ENCODE measurements at places on chromosomes 2 and 18.

DNA sequence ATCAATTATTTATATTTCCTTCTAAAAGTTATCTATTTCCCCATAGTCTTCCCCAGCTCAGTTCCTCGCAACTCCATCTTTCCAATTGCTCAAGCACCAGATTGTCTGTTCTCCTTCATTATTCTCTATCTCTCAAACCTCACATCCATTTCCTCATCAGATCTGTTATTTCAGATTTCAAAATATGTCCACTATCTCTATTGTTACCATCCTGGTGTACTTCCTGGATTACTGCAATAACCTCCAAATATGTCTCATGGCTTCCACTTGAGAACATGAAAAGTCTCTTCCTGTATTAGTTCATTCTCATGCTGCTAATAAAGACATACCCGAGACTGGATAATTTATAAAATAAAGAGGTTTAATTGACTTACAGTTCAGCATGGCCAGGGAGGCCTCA, 641.7 kb upstream of the ZEB2 start:
- no peak for DNase-seq

DNA sequence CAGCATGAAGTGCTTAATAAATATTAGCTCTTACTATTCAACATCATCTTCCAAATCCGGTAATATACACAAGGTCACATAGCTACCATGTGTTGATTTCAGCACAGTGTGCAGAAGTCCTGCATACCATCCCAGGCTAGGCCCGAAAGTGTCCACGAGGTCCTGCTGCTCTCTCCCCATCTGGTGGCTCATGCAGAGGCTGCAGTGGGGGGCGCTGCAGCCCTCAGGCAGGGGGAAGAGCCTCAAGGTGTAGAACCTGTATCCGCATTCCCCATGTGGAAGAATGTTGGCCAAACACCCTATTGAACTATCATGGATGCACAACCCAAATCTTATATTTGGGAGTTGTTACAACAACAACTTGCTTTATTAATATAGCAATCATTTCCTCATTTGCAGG, 88.5 kb downstream of the ST6GAL2 start:
- DNase-seq, result no peak

- DNase-seq, result peak; percentile 57
Observed at GRCh38 chr18:3995476-3996102, 459.5 kb downstream of the DLGAP1 start.

DNA sequence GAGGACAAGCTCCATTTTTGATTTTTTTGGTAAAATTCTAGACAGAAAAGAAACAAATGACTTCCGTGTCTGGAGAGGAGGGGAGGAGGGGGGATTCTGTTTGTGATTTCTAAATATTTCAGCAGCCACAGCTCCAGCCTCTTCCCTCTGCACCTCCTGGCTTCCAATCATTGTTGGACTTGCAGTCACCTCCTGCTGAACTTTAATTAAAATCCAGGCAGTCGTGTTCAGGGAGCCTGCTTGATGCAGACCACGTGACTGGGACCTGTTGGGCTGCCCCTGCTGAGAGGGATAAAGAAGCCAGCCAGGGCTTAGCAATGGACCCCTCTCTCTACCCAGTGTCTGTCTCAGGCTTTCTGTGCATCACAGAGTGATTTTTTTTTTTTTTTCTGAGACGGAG, 115.1 kb downstream of the SH3BP4 start:
- DNase-seq, result no peak

DNA sequence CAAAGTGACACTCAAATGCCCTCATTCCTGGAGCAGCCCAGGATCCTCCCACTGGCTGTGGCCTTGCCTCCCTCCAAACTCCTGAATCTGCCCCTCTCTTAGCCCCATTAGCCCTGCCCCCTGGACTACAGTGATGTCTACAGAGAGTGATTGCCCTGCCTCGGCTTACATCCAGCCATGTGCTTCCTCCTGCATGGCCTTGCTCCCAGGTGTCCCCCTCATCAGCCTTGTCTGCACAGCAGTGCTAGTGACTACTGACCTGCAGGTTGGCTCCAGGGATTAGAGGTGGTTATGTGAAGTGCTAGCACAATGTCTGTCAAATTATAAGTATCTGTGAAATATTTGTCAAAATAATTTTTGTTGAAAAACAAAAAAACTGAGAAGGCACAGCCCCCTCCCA, 259.1 kb upstream of the MYT1L start:
- DNase-seq, result no peak

GRCh38 chr18:26888259-26888658, 22.8 kb upstream of the AQP4 start:
- DNase-seq, result no peak

- DNase-seq, result no peak
Observed at GRCh38 chr2:36445185-36445866, 89.7 kb downstream of the CRIM1 start.

DNA sequence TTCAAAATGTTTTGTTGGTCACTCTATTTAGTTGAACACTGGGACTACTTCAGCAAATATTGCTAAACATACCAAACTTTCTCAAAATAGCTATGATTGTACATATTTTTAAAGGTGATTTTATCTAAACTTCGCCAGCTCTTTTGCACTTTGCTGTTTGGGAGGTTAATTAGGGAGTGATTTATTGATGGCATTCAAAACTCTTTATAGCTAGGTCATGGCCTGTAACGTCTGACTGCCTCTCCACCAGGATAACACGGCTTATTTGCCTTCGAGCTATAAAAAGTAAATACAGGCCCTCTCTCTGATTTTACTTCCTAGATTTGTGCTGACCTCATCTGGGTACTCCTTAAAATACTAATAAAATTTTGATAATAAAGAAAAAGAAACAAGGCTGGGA, 931.9 kb downstream of the DCDC2C start:
- no peak for DNase-seq

DNA sequence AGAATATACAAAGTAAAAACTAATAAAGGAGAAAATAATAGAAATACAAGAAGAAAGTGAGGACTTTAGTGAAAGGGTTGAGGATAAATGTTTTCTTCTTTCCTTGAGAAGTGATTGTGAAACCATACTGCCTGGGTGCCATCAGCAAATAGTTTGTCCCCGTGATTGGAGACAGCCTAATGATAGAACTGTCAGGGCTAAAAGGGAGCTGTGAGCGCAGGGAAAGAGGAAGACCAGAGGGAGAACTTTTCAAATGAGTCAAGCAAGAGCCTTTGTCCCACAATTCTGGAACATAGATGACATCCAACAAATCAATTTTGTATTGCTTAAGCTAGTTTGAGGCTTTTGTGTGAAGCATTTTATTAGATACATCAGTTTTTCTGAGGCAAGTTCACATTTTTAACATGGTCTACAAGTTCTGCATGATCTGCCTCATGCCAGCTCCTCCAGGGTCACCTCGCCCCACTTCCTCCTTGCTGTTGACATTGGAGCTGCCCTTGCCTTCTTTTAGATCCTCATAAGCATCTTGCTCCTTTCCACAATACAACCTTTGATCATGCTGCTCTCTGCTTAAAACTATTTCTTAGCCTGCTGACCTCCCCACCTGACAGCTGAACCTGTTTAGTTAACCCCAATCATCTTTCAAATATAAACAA, 213.4 kb upstream of the REG3G start:
- no peak for DNase-seq

- no peak for DNase-seq
Observed at GRCh38 chr2:179745635-179746256, 115.7 kb downstream of the ZNF385B start.

DNA sequence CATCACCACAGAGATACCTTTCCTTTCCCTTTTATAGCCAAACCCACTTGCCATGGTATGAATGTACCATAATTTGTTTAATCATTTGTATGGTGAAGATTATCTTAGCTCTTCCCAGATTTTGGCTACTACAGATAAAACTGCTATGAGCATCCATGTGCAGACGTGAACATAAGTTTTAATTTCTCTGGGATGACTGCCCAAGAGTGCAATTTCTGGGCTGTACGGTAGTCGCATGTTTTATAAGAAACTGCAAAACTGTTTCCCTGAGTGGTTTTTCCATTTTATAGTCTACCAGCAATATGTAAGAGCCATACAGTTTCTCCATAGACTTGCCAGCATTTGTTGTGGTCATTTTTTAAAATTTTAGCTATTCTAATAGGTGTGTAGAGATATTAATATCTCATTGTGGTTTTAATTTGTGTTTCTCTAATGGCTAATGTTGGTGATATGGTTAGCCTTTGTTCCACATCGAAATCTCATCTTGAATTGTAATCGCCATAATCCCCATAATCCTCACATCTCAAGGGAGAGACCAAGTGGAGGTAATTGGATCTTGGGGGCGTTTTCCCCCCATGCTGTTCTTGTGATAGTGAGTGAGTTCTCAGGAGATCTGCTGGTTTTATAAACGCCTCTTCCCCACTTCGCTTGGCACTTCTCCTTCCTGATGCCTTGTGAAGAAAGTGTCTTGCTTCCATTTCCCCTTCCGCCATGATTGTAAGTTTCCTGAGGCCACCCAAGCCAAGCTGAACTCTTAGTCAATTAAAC, 628.5 kb upstream of the KLHL29 start:
- DNase-seq, result no peak

DNA sequence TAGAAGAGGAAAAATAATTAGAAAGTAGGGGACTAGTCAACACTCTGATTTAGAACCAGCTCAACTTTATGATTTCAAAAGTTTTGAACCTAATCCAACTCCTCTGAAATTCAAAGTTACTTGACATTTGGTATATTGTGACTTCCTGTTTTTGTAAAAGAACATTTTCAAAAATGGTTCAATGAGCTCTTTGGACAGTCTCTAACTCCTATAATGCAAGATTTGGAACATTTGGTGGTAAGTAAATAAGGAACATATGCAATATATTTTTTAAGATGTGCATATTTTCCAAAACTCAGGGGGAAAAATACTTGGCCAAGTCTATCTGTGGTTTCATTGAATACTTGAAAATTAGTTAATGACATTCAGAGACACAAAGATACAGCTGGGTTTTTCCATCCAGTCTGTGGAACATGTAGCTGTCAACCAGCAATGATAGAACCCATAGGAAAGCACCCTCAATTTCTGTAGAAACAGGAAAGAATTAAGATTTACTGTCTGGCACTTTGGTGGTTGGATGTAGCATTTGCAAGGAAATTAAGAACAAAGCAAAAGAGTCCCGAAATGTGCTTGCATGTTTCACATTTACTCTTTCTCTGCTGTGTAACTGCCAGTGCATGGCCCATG, 17.0 kb upstream of the ANKRD44 start:
- DNase-seq, result no peak

DNA sequence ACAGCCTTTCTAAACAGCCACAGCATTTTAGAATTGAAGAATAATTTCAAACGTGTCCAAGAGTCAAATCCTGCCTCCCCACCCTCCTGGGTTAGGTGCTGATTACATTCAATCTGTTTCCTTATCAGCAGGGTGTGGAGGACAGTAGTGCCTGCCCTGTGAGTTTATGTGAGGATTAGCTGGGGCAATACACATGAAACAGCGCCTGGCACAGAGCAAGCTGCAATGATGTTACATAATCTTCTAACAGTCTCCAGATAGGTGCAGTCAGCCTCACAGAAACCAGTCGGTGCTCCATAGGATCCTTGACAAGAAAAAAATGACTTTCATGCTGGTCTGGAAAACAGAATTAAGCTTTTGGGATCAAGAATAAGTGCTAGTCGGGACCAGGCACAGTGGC, 91.7 kb upstream of the ITGA6 start:
- no peak for DNase-seq

GRCh38 chr18:76426737-76427305, 68.2 kb downstream of the ZNF516 start:
- DNase-seq, result no peak

GRCh38 chr2:219506153-219506801, 7.6 kb downstream of the GMPPA start:
- DNase-seq, result no peak

DNA sequence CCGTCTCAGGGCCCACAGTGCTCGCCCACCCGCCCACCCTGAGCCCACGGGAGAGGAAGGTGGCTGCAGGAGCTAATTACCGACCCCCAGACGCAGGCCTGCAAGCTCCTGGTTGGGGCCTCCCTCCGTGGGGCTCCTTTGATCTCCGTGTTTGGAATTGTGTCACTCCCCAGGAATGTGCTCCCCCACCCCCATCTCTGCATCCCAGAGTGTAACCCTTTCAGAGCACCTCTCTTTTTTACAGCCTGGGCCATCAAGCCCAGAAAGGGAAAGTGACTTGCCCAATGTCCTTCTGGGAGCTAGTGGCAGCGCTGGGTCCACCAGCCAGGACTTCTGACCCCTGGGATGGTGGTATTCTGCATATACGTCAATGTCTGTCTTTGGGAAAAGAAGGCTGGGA, 335.1 kb downstream of the CYRIA start:
- DNase-seq, result no peak

DNA sequence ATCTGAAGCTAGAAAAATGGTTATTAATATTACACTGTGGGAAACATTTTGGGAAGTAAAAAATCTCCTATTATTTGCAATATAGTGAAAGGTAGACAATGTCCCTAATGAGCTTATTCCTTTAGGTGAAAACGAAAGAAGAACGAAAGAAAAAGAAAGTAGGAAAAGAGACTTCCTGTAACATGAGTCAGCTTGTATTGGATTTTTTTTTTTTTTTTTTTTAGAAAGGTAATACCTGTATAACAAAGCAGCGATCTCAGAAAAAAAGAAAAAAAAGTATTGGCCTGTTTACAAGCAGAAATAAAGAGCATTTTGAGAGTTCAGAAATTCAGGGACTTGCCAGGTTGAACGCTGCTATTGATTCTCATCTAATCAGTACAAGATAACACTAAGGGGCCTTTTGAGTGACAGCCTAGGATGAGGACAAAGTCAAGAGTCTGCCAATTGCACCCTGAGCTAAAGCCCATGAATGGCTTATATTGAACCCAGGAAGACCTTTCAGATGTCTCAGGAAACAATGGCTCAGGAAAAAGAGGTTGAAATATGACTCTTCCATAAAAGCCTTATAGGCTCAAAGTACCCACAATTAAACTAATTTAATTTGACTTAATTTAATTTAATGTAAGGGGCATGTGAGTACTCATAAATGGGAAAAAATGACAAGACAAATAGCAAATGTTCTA, 615.6 kb upstream of the CDH2 start:
- no peak for DNase-seq

DNA sequence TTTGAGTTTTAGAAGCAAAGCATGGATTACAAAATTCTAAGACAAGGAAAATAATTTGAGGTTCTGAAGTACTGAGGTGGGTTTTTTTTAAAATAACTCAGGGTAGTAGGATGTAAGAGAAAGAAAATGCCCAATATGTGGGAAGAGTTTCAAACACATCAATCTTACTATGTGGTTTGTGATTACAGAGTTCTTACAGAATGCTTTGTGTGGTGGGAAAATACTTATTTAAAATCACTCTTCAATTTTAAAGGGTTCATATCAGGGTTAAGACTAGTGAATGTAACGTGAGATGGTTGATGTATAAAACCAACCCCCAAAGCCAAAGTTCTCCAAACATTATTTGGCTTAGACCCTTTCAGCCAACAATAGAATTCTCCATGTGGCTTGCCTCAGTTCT, 173.5 kb downstream of the UBE2E3 start:
- no peak for DNase-seq

GRCh38 chr2:66201242-66201641, 233.7 kb upstream of the MEIS1 start:
- no peak for DNase-seq

- DNase-seq, result no peak
Observed at GRCh38 chr2:24886691-24887304, 33.2 kb downstream of the ADCY3 start.
